ENCODE measurements at places on chromosomes 7 and 10.

- DNase-seq: no peak
These were observed 107.1 kb upstream of the HABP2 start for GRCh38 chr10:113445736-113446135.

DNA sequence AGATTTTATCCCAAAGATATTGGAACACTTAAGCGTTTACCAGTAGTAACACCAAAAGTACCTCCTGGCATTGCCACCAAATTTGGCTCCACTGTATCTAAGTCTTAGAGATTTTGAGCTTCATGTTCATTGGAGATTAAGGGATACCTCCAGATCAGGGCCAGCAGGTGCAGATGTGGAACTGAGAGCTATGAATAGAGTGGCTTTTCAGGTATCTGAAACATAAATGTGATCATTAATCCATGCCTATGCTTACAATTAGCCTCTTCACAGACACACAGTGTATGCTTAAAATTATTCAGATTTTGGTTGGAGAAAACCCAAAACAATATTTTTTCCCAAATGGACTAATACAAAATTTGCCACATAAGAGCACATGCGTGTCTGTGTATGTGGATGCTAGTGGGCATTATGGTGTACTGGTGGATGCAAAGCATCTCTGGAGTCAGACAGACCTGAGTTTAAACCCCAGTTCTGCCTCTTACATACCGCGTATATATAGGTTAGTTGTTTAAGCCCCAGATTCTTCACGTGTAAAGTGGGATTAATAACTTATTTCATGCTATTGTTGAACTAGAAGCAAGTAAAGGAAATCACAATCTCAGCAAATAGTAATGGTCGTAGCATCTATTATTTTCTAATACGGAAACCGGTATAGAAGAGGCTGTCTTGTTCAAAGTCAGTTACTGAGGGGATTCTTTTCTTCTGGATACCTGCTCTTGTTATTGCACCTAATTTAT is 6.8 kb upstream of the LRRC4 start:
- no peak for DNase-seq

DNA sequence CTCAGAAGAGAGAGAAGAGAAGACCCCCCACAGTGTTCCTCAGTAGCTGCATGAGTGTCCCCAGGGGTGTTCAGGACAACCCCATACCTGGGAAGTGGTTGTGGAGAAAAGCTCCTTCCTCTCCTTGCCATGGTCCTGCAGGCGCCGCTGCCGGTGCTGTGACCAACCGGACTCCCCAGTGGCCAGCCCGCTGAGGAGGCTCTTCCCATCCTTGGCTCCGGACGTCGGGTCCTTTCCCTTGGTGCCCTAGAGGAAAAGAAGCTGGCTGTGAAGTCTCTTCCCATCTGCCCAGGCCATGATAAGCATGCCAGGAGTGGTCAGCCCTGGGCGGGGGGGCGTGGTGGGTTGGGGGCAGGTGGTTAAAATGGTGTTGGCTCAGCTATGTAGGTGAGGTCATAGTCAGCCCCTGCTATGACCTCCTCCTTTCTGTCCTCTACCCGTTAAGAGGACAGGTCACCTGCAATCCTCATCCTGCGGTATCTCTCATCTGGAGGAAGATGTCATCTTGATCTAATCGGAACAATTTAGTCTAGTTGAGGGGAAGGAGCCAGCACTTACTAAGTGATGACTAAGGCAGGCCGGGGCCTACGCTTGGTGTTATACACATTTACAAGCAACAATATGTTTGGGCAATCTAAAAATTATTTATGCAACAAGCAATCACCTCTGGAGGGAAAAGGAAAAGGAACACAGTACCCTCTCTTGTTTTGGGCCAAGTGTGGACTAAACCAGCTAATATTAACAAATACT is 13.2 kb downstream of the WDR91 start:
- DNase-seq: no peak

DNA sequence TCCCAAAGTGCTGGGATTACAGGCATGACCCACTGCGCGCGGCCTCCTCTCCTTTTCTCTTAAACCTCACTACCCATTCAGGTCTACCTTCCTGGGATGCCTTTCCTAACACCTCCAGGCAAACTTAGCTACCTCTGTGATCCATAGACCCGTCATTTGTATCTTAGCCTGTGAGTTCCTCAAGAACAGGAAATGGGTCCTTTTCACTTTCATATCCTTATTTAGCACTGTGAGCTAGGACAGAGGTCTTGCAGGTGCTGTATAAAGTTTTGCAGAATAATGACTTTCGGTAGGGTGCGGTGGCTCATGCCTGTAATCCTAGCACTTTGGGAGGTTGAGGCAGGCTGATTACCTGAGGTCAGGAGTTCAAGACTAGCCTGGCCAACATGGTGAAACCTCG is 215.7 kb downstream of the RELN start:
- no peak for DNase-seq

DNA sequence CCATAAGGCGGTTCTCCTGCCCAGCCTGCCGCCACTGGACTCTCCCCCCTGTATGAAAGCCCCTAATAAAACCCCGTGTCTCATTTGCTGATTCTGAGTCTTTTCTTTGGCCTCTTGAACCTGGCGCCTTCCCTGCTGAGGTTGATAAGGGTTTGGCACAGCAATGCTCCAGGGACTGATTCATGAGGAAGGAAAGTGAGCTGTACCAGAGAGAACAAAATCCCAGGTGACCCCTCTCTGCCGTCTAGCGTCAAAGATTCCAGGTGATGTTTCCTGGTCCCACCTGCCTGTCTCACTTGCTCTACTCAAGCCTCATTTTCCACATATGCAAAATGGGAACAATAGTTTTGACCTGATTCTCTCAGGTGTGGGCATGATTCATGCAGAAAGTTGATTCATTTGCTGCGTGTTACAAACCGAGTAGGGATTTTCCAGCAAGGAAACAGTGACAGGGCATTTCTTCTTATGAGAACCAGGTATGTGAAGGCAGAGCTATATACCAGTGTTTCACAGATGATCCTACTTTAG is 730.6 kb upstream of the IGFBP3 start:
- no peak for DNase-seq

DNA sequence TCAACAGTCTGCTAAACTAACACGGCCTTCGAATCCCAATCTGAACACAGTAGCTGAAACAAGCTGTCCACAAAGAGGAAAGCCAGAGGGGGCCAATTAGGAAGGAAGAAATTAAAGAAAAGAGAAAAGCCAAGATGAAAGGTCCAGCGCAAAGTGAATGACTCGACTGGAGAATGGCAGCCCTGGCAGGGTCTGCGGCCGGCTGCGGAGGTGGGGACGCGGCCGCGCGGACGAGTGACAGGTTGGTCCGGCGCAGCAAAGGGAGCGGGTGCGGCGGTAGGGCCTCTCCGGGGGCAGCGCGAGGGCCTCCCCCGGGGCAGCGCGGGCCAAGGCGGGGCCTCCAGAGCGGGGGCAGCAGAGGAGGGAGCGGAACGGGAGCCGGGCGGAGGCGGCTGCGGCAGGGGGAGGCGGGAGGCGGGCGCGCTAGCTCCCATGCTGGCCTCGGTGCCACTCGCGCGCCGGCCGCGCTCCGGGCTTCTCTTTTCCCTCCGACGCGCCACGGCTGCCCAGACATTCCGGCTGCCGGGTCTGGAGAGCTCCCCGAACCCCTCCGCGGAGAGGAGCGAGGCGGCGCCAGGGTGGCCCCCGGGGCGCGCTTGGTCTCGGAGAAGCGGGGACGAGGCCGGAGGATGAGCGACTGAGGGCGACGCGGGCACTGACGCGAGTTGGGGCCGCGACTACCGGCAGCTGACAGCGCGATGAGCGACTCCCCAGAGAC is at the start of gene VWC2:
Gene VWC2 (plus strand): TSS at position 421 of the 718 bp plus-strand sequence. CDS start 1,798 bp downstream, outside the sequence.
- peak; percentile 39 for DNase-seq

- DNase-seq: no peak
These were observed 6.3 kb downstream of the RINT1 start for GRCh38 chr7:105538339-105538738.

DNA sequence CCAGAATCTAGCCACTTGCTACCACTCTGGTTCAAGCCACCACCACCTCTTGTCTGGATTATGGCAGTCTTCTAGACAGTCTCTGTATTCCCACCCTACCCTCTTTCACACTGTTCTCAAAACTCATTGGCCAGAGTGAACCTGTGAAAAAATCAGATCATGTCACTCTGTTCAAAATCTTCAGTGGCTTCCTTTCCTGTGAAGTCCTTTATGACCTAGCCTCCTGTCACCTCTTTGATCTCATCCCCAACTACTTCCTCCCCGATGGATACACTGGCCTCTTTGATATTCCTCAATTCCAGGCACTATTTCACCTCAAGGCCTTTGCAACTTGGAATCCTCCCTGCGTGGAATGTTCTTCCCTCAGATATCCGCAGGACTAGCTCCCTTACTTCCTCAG is 21.2 kb upstream of the ANLN start:
- no peak for DNase-seq

GRCh38 chr7:95205665-95206225 is 118.6 kb downstream of the PON1 start:
- no peak for DNase-seq

- DNase-seq: peak; percentile 83
These were observed 9.8 kb downstream of the SAP25 start for GRCh38 chr7:100563809-100564400.

GRCh38 chr10:77348082-77348481 is 289.5 kb downstream of the KCNMA1 start:
- no peak for DNase-seq

- no peak for DNase-seq
These were observed 260.2 kb downstream of the XPNPEP1 start for GRCh38 chr10:109663122-109663521.

GRCh38 chr10:110058212-110058611 is 50.4 kb downstream of the ADD3 start:
- no peak for DNase-seq

DNA sequence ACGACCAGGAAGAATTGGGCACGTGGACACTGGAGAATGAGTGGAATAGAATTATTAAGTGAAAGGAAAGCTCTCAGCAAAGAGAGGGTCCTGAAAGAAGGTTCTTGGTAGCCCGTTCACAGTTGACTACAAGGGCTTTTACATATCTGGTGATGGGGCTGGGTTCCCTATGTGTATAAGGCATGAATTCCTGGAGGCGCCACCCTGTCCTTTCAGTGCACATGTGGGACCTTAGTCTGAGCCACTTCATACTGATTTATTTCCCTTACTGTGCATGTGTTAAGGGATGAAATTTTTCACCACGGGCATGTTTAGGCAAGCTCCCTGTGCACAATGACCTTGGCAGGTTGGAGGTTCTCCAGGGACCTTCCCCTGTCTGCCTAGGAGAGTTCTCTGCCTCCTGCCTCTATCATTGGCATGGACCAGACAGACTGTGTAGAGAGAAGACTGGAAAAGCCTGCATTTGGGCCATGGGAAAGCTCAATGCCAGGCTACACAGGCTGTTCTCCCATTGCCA is 145.9 kb upstream of the ITGB1 start:
- DNase-seq: no peak

DNA sequence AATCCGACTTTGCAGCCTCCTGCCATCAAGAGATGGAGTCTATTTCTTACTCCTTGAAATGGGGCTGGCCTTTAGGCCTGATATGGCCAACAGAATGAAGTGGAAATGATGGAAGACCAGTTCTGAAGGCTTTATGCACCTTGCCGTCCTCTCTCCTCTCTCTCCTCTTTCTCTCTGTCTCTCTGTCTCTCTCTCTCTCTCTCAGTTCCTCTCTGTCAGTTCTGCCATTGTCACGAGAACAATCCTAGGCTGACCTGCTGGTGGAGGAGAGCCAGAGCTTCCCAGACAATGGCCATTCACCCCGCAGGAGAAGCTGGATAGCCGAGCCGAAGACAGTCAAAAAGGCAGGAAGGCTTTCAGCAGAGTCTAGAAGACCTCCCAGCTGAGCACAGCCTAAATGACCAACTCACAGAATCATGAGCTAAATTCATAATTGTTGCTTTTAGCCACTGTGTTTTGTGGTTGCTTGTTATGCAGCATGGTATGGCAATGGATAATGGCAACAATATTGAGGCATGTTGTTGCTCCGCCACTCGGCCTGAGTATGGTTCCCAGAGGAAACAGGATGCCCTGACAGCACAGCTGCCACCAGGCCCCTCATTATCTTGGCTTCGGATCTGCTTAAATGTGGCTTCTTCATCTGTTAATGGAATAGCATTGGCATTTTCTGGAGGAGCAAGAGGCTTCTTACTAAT is 35.5 kb downstream of the FRMPD2 start:
- no peak for DNase-seq

DNA sequence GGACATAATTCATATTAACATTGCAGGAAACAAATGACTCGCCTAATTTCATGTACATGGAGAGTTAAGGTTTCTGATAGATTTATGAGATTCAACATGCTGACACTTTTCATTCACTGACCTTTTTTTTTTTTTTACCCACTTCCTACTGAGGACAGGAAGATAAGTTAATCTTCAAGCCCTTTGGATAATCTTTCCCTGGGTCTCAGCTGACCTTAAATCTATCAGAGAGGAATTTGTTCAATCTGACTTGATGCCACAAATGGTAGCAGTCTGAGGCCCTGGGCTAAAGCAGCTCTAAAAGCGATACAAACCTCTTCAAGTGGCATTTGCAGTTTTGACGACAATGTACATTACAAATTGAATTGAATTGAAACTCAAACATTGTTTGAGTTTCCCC is 493.3 kb upstream of the SORCS1 start:
- DNase-seq: no peak

All from GM12892 (cell line).